Kidney tubule cell (primary cell): ENCODE measurements at places on chromosomes 16 and 17.

DNA sequence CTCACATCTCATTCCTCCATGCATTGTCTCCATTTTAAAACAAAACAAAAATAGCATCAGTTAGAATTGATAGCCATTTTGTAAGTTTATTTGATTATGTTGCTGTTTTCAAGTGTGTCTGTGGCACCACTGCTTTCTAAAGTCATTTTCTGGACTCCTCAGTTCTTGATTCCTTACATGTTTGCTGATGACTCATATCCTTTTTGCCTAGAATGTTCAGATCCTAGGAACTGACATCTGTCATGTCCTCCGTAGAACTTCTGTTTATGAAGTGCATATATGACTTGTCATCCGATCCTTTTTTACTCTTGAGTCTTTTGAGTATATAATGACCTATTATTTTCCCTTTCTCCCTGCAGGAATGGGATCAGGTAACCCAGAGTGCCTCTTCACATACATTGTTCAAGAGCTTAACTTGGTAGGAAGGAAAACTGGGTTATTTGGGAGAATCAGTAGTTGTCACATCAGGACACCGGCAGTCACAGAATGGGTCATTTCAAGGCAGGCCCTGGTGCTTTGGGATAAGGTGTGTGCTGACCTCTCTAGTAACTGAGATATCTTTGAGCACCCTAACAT, 69.2 kb downstream of the MAP2K4 start:
- peak; percentile 60 for DNase-seq

DNA sequence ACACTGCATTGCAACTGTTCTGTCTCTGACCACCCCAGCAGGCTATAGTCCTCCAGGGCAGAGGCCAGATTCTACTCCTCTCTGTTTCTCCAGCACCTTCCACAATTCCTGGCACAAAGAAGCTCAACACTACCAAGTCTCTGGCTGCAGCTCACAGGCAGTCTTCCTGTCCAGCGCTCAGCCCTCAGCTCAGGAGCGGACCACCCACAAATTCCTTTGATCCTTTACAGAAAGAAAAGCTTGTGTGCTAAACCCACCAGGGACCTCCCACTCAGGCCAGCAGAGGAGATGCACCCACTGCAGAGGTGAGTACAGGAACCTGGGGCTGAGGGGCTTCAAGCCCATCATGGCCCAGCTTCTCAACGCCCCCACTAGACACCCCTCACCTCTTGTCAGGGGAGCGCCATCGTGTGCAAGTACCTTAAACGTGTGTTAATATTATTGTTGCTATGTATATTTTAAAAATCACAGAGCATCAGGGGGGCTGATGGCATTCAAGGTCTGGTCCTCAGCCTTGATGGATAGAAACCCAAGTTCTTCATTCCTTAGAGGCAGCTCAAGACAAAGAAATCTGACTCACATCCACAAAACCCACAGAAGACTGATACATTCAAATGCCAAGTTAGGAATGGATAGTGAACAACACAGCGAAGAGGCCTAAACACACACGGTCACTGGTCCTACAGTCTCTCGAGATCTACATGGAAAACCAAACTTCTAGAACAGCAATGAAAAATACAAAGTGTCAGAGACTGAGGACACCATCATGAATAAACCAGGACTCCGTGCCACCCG, 8.4 kb downstream of the HSDL1 start:
- DNase-seq: peak; percentile 8

DNA sequence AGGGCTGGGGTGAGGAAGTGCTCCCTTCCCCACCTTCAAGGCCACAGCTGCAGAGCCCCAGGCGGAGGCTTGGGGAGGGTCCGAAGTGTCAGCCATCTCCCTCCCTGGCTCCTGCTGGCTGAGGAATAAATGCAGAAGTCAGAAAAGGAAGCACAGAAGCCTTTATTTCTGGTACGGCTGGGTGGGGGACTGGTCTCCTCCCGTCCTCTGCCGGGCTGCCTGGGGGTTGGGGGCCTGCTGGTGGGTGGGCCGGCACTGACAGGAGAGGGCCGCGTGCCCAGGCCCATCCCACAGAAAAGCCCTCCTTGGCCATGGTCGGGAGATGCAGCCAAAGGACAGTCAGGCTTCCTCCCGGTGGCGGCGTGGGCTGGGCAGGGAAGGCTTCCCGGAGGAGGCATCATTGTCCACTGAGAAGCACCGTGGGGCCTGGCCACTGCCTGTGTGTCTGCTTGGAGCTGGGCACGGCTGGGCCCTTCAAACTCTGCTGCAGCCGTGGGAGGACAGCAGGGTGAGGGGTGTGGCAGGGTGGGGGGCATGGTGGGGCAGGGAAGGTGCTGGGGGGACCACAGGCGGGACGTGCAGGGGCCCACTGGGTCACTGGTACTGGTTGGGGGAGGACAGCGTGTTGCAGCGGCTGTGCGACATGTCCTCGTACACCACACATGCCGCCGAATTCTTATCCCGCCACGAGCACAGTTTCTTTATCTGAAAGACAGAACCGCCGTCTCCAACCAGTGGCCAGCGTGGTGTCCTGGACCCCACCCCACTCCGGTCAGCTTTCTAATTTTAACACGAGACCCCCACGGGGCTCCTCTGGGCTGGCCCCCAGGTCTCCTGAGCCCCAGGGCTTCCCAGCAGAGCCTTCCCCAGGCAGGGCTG, 2.4 kb downstream of the CD7 start:
- no peak for DNase-seq

- no peak for DNase-seq
Observed at GRCh38 chr16:2587891-2588565, 50.2 kb downstream of the PDPK1 start.

DNA sequence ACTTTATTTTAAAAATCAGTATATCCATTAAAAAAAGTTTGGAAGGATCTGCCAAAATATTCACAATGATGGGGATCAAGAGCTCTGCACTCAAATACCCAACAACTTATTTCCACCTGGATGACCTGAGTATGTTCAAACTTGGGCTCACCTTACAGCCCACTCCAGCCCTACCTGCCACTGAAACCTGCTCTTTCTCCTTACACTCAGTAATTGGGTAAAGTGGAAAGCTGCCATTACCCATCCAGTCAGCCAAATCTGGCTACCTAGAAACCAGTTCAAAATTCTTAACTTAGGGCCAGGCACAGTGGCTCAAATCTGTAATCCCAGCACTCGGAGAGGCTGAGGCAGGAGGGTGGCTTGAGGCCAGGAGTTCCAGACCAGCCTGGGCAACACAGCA, 9.6 kb downstream of the VPS53 start:
- no peak for DNase-seq

DNA sequence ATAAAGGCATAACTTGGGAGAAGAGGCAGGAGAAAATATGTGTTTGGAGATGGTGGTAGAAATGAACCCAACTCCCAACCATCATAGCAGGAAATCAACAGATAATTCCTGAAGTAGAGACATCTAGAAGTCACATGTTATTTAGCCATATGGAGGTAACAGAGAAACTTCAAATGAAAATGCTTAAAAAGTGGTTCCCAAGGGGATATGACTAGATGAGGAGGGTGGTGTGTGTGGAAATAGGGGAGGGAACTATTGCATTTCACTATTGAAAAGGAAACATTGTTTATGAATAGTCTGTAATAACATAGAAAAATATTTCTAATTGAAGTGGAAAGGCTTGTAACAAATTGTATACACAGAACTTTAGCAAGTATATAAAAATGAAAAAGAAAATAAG, 412.0 kb downstream of the SHISA9 start:
- DNase-seq: no peak

DNA sequence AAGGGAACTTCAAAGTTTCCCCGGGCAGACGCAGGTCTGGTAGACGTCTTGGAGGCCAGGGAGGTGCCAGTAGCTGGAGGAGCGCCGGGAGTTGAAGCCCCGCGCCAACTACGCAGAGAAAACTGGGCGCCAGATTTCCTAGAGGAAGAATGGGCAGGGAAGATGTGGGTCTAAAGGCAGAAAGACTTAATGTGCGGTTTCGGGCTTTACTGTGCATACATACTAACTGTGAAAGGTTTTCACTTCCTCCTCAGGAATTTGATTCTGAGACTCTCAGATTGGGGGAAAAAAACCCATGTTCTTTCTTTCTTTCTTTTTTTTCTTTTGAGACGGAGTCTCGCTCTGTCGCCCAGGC, 331 bp upstream of the ZNF287 start:
- no peak for DNase-seq

DNA sequence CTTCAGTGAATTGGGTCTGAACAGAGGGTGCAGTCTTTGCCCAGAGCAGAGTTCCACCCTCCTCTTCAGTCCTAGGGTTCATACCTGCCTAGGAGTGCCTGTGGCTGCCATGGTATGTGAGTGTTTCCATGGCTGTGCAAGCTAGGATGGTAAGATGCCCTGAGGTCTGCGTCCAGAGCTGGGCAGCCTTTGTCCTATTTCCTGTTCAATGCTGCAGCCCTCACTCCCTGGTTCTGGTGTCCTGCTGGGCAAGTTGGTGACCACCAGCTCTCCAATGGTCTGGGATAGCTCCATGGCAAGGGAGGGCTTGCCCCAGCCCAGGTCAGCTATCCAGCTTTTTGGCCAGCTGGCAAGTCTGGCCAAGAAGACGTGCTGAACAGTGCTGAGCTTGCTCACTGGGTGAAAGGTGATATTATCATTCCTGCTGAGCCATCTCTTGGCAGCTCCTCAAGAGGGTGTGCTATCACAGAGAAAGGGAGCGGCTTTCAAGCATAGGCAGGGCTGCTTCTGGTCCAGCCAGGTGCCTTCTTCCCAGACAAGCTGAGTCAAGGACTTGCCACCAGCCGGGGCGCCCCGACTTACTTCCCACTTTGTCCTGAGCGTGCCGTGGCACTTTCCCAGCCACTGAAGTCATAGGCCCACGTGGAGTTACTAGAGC, 13.0 kb upstream of the NFATC3 start:
- DNase-seq: peak; percentile 73

- DNase-seq: no peak
Observed at GRCh38 chr16:13772782-13773181, 147.2 kb upstream of the ERCC4 start.

DNA sequence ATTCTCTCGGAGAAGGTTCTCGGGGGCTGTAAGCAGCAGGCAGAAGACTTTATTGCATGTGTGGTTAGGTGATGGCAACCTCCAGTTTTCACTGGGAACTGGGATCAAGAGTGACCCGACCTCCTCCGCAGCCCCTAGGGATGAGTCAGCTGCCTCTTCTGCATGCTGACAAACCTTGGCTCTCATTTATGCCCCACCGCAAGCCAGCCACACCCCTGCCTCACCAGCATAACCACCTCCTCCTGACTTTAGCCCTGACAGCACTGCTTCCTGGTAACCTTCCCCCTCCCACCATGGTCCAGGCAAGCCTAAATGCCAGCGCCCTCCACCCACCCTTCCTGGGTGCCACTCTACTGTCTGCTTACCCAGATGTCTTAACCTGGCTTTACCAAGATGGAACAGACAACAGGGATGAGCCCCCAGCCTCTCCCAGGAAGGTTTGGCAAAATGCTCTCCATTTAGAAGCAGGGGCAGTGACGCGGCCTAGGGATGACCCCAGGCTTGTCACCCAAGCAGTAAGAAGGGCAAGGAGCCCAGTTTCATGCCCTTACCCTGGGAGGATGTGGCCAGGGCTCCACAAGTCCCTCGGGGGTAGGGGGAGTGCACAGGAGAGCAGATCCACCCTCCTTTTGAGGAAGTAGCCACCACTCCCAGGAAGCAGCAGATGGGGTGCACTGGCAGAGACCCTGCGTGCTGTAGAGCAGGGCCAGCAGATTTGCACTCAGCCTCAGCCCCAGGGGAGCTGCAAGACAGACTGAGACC, 73.5 kb downstream of the GOSR1 start:
- DNase-seq: peak; percentile 21

GRCh38 chr16:74734361-74735161, 33.9 kb upstream of the MLKL start:
- DNase-seq: no peak

DNA sequence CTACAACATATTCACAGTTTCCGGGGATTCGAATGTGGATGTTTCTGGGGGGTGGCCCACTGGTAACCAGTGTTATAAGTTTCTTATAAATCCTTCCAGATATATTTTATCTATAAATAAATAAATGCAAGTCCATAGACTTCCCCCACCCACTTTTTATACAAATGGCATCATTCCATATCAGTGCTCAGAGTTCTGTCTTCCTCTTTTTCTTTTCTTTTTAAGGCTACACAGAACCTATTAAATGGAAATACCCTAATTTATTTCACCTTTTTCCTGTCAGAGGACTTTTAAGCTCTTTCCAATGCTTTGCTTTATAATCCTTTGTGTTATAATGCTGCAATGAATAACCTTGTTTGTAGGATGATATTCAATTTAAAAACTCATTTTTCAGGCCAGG, 3.8 kb downstream of the LGALS9 start:
- no peak for DNase-seq

DNA sequence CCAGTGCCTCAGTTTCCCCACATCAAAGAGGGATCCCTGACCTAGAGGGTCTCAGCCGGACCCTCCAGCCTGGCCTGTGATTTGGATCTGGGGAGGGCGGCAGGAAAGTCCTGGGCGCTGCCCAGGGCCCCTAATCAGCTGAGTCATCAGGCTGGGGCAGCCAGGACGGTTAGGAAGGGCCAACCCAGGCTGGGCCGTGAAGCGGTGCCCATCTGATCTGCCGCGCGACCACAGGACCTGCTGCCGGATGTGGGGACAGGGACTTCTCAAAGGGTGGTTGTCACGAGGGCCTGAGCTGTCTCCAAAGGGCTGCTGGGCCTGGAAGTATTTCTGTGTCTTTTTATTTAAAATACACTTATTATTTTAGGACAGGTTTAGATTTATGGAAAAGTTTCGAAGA, 4.4 kb downstream of the TPSAB1 start:
- DNase-seq: no peak

- no peak for DNase-seq
Observed at GRCh38 chr17:69706127-69706526, 291.6 kb downstream of the MAP2K6 start.

DNA sequence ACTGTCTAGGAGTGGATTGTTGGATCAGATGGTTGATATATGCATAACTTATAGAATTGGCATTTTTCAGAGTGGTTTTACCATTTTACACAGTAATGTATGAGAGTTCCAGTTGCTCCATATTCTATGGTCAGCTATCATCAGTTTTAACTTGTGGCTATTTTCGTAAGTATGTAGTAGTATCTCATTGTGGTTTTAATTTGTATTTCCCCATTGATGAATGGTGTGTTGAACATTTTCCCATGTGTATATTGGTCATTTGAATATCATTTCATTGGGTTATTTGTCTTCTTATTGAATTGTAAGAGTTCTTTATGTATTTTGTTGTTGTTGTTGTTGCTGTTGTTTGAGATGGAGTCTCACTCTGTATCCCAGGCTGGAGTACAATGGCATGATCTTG, 6.2 kb downstream of the WNT9B start:
- no peak for DNase-seq

- no peak for DNase-seq
Observed at GRCh38 chr16:57704905-57705852, 10.6 kb downstream of the DRC7 start.

DNA sequence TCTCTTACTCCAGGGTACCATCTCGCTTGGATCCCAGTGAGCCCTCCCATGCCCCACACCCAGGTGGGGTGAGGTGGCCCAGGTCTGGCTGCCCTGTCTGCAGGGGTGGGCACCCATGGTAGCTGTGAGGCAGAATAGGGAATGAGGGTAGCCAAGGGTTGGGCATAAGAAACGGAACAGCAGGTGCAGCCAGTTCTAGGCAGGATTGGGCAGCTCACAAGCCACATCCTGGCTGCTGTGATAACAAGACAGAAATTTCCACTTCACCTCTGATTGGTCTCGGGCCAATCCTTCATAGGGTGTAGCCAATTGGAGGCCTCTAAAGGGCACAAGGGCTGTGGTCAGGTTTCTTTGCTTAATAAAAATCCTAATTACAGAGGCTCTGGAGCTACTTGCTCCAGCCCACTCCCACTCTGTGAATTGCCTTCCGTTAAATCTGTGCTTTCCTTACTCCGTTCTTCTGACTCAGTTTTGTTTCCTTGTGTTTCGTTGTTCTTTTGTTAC, 1.5 kb upstream of the ARHGDIG start:
- DNase-seq: peak; percentile 56
